Fibroblast of skin of back (primary cell): ENCODE measurements at places on chromosomes 1 and 21.

DNA sequence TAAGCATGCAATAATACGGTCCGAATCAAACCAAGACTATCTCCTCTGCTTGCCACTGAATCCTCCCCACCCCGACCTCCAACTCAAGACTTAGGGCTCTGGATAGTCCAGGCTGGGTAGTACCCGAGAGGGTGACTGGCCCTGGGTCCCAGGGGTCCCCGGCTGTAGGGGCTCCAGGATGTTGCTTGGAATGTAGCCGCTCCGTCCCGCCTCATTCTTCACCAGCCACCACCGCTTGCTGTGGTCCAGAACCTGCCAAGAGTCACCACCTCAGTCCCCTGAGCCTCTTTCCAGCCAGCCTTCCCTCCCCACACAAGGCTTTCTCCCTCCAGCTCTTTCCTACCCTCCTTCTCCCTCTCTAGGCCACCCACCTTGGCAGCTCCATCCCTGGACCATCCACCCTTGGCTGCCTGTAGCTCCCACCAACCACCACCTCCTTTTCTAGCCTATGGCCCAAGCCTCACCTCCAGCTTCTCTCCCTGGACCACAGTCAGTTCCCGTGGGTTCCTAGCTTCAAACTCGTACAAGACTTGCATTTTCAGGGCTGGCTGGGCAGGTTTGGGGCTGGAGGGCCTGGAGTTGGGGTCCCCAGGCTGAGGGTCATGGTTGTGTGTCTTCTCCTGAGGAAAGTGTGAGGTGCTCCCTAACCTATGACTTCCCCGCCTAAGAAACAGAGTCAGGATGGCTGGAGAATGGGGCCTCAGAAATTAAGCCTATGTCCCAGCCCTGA lies 10.9 kb upstream of the GSTM3 start:
- no peak for DNase-seq

- peak; percentile 51 for DNase-seq
These were observed 59.8 kb upstream of the KCNK2 start for GRCh38 chr1:215022741-215023141.

DNA sequence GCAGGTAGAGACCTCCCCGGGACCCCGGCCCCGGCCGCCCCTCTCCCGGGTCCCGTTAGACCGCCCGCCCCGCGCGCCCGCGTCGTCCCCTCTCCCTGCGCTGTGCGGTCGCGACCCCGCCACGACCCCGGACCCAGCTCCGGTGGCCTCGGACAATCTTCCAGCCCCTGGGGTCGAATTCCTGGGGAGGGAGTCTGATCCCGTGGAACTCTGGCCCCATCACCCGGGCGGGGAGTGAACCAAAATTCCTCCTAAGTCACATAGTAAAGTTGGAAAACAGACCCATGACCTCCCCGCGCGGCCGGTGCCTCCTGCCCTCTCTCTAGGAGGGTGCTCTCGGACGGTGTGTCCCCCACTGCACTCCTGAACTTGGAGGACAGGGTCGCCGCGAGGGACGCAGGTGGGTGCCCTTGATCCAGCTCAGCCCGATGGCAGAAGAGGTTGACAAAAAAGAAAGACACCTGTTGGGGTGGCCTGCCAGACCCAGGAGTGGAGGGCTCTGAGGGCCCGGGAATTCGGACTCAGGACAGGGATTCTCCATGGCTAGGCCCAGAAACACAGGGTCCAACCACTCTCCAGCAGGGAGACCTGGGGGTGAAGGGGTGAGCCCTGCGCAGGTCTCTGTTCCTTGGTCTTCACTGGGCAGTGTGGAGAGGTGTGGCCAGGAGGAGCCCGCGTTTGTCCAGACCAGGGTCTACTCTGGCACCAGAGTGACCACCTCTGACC lies 451 bp downstream of the ADAMTSL4 start:
- DNase-seq: no peak

DNA sequence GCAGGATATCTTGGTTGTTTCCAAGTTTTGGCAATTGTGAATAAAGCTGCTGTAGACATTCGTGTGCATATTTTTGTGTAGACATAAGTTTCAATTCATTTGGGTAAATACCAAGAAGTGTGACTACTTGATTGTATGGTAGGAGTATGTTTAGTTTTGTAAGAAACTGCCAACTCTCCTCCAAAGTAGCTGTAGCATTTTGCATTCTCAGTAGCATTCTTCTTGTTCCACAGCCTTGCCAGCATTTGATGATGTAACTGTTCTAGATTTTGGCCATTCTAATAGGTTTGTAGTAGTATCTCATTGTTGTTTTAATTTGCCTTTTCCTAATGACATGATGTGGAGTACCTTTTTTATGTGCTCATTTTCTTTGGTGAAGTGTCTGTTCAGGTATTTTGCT lies 38.6 kb upstream of the PLA2G4A start:
- DNase-seq: peak; percentile 28

- DNase-seq: peak; percentile 42
These were observed 8.6 kb downstream of the ZZZ3 start for GRCh38 chr1:77673716-77674355.

DNA sequence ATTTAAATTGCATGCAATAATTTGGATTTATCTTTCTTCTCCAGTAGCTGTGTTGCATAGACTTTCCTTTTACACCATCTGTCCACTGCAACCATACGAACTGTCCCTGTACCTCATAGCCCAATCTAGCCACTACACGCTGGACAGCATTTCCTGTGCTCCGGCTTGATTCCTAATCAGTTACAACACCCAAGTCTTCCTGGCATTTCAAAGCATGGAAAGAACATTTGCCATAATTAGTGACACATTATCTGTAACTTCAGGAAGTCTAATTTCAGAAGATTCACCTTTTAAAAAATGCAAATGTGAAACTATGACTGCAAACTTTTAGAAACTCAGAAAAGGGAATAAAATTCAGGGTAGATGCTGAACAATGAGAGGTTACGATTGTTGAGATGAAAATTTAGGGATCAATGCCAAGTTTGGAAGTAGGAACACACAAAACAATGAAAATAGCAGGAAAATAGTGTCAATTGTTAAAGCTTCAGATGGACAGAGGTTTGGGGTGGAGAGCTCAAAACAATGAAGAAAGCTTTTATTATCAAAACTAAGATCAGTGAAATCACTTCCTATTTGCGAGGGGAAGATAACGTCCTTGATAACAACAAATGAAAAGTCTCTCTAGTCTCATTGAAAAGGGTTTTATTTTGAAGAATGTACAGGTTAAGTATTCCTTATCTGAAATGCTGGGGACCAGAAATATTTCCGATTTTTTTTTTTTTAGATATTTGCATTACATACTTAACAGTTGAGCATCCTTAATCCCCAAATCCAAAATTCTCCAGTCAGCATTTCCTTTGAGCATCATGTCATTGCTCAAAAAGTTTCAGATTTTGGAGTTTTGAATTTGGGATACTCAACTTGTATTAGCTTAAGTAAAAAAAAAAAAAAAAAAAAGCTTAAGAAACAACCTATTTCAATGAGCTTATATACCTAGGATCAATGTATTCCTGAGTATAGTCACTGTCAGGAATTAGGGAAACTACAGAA lies 107.3 kb downstream of the FNBP1L start:
- no peak for DNase-seq

DNA sequence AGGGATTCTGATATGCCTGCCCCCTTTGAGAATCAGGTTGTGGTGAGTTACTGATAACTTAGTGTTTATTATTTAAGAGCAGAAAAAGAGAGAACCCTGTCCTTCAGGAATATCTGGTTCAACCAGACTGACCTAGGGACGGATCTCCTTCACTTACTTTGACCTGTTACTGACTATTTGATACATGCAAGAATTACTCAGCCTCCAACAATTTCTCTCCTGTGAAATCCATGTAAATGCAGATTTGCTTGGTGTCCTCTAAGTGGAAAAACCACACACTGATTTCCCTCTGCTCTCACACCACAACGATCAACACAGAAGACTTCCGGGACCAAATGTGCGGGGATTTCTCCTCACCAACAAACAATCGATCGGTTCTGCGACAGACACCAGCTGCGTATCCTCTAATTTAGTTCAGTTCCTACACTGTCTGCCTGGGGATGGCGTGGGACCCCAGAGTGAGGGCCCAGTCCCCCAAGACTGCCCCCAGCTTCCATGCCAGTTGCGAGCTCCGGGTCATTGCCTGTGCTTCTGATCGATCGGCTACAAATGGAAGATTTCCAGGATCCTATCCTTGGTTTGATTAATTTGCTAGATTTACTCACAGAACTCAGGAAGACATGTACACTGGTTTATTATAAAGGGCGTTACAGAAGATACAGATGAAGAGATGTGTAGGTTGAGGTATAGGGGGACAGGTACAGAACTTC lies 51.7 kb downstream of the BACE2 start:
- no peak for DNase-seq

GRCh38 chr1:86430376-86430775 lies 6.4 kb downstream of the CLCA2 start:
- DNase-seq: no peak

DNA sequence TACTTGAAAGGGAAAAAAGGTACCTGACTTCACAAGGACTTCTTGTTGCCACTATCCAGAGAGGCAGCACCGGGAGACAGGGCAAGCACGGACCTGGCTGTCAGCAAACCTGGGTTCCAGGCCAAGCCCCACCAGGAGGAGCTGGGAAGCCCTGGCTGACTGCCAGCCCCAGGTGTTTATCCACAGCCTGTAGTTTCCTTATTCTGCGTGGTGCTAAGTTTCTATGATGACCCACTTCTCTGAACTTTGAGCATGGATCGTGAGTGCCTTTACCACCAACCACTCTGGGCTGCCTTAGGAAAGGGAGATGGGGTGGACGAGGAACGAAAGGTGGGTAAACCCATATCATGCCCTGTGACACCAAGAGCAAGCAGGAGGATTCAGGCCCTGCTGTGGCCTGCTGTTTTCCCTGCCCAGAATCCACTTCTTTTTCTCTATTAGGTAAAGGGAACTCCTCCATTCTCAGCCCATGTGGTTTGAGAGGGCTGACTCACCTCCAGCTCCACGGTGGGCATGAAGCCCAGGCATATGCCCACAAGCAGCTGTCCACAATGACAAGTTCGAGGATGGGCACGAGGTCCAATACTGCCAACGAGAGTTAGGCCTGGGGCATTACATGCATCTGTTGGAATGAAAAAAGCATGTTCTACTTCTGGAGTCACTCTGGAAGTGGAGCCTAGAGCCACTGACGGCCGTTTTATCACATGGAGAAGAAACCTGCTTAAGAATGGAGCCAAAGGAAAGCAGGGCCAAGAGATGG lies 20.3 kb downstream of the TSPAN2 start:
- peak; percentile 37 for DNase-seq
